AG08396 (cell line): ENCODE measurements at places on chromosomes 1 and 21.

DNA sequence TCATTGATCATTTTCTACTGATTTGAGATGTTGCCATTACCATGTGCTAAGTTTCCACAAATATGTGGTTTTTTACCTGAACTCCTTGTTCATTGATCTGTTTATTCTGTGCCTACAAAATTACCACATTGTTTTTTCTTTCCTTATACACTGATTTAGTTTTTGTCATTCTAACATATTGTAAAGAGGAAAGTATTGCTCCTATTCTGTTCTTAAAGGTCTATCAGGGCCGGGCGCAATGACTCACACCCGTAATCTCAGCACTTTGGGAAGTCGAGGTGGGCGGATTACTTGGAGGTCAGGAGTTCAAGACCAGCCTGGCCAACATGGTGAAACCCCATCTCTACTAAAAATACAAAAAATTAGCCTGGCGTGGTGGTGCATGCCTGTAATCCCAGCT lies 75.1 kb downstream of the CAMTA1 start:
- DNase-seq: no peak

GRCh38 chr1:116476321-116476720 lies 94.5 kb downstream of the CD58 start:
- DNase-seq: no peak

GRCh38 chr1:185733818-185734735 lies at the start of gene HMCN1:
TSS of gene HMCN1 (plus strand) at chr1:185734391. CDS start at chr1:185734780, 389 bp downstream.
- DNase-seq: peak; percentile 82

- DNase-seq: no peak
Measured at GRCh38 chr21:42302076-42302650, 13.0 kb downstream of the TFF3 start.

DNA sequence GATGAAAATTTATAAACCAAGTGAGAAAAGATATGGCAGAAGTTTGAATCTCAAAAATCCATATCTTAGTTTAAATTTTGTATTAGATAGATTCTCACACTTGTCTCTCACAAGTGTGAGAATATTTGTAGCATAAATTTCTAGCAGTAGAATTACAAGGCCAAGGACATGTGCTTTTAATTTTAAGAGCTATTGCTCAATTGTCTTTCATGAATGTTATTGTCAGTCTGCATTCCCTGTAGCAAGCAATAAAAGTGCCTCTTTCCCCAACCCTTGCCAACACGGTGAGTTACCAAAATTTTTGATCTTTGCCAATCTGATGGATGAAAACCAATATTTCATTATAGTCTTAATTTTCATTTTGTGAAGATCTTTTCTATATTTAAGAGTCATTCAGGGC lies 64.0 kb downstream of the CTH start:
- DNase-seq: no peak

GRCh38 chr1:213728593-213729536 lies 258.9 kb upstream of the PROX1 start:
- DNase-seq: no peak

DNA sequence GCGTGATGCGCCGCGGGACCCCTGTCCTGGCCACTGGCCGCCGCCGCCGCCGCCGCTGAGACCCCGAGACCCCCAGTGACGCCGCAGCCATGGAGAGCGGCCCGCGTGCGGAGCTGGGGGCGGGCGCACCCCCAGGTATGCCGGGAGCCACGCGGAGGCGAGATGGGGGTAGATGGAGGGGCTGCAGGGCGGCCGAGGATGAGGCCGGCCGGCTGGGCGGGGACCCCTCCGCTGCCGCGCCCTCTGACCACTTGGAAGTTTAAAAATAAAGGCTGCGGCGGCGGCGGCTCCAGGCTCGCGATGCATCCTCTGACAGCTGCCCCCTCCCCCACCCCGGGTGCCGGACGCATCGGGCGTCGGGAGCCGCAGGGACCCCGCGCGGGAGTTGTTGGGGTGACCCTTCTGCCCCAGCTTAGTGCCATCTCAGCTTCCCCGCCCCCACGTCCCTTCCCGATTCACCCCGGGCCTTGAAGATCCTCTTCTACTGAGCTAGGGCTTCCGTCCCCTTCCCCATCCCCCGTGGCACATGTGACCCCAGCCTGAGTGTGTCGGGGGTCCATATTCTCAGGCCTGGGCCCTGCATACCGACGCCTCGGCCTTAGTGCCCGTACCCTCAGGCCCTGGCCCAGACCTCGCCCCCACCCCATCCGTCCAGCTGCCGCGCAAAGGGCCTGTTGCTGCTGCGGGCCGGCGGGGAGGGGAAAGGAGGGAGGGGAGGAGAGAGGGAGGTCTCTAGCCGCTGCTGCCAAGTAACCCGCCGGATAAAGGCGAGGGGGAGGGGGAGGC lies 562 bp downstream of the MAP7D1 start:
- DNase-seq: peak; percentile 58

DNA sequence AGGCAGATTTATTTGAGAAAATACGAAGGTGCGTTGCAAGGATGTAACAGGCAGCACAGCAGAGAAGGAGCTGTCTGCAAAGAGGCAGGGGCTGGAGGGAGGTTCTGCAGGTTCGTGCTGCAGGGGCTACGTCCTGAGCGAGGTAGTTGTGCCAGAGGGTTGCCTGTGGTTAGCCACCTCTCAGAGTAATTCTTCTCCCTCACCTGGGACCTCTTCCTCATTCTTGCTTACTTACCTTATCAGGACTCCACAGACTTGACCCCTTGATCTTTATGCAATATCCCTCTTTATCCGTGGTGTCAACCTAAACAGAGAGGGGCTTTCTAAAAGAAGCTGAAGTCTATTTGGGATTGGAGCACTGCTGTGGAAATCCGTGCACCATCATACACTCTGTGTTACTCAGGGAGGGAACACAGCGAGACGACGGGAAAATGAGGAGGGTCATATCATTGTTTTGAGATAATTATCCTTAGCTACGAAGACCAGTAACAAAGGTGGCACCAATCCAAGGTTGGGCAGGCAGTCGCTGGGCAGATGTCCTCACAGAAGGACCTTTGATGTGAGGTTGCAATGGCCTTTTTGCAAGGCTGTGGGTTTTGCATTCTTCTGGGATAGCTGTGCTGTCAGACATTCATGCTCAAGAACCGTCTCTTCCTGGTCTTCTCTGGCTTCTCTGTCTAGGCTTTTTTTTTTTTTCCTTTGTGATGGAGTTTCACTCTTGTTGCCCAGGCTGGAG lies 82.8 kb downstream of the WDR4 start:
- DNase-seq: no peak

GRCh38 chr1:110436635-110437034 lies 14.3 kb upstream of the PROK1 start:
- DNase-seq: no peak

DNA sequence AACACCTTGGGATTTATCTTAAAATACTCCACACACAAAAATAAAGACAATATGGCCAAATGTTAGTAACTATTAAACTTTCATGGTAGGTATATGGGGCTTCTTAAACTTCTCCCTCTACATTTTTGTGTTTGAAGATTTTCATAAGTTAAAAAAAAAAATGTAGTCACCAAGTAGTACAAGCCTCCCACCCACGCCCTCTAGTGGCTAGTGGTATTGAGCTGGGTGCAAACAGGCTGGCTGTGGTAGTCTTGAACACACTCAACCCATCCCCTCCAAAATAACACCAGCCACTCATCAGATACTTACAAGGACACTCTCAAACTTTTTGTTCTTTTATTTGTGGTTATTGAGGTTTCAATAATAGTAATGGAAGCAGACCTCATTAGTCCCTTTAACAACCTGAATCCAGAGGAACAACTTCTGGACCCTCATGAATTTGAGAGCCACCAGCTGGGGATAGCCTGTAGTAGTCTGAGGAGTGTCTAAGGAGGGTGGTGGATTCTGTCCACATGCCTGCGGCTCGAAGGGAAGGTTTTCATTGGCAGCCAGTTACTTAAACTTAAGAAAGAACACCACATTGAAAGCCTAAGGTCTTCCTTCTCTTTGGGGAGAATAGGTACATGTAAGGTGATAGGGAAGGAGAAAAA lies 15.6 kb downstream of the RD3 start:
- peak; percentile 81 for DNase-seq

- no peak for DNase-seq
Measured at GRCh38 chr1:4271338-4271998, 371.4 kb upstream of the C1orf174 start.

GRCh38 chr1:3461238-3461933 lies 6.9 kb downstream of the ARHGEF16 start:
- DNase-seq: no peak

GRCh38 chr1:27884006-27884954 lies 11.9 kb downstream of the THEMIS2 start:
- DNase-seq: no peak

GRCh38 chr1:6884652-6885153 lies 99.4 kb downstream of the CAMTA1 start:
- no peak for DNase-seq

GRCh38 chr1:231393668-231394067 lies 28.4 kb downstream of the EGLN1 start:
- no peak for DNase-seq
